Foreskin fibroblast (primary cell): ENCODE measurements at places on chromosomes 1 and 21.

GRCh38 chr1:43872280-43872679 lies 61.3 kb upstream of the ARTN start:
- DNase-seq = no peak

GRCh38 chr1:108000620-108001111 lies 35.7 kb upstream of the VAV3 start:
- DNase-seq = peak; percentile 93

DNA sequence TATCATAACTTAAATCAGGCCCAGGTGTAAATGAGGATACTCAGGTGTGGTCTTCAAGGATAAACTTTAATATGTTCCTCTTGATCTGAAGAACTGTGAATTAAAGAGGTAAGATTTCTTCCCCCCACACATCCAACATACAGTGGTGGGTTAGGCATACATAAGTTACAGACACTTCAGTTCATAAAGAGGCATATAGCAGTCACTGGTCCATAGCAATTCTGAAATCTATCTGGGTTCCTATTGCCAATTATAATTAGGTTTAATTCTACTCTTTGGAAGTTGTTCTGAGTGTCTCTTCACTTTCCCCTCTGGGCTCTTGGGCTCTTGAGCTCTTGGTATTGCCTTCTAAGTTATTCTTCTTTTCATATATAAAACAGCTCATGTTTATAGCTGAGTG lies 32.5 kb upstream of the TSPAN2 start:
- no peak for DNase-seq

DNA sequence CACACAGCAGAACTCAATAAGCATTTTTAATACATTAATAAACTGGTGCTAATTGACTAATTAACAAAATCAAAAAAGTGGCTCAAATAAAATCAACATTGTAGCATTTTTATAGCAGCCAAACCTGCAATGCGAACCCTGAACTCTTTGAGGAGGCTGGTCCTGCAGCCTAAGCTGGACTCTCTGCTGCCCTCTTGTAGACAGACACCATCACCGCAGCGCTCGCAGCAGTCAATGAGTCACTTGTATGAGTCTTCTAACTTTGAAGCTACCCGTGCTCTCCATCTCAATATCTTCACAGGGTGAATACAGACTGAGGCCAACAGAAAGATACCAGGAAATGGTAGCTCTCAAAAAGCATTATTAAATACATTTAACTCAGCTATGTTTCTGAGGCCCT lies 9.7 kb upstream of the KRTAP7-1 start:
- no peak for DNase-seq

GRCh38 chr1:87754139-87754538 lies 425.5 kb downstream of the LMO4 start:
- DNase-seq = no peak

- DNase-seq = no peak
Measured at GRCh38 chr1:156942576-156942975, 22.1 kb downstream of the LRRC71 start.

- DNase-seq = no peak
Measured at GRCh38 chr1:94892604-94893254, 34.2 kb downstream of the CNN3 start.

- DNase-seq = no peak
Measured at GRCh38 chr1:229190057-229190575, 80.8 kb upstream of the RAB4A start.

DNA sequence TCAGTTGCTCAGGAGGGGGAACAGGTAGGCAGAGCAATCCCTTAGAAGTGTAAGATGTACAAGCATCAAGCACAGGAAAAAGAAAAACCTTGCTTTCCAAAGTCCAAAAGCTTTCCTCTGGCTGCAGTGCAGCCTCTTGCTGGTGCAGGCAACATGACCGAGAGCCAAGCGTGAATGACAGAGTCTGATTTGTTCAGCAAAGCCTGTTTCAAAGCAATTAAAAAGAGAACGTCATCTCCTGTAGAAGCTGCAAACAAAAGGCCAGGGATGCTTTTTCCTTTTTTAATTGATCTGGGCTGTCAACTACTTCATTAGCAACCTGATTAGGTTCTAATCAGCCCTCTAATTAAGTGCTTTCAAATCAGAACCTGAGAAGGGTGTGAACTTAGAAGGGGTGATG lies 38.2 kb upstream of the PLA2G2C start:
- DNase-seq = no peak
